Occipital lobe (tissue), 3 donors: ENCODE measurements at places on chromosomes 16 and 17. TPM values are rescaled to one million over a fixed set of nuclear protein-coding genes. Genes with fewer than 3 reads are reported as not detected.

GRCh38 chr17:4110152-4110551 lies 32.7 kb downstream of the ZZEF1 start:
- DNase-seq, result no peak

NGFR gene
- 3.3 TPM for total RNA-seq

GRCh38 chr16:83720981-83721380 lies 86.8 kb upstream of the HSBP1 start:
- no peak for DNase-seq

KRT24 gene
- total RNA-seq, result not detected

AIPL1 gene
- not detected for total RNA-seq

DNA sequence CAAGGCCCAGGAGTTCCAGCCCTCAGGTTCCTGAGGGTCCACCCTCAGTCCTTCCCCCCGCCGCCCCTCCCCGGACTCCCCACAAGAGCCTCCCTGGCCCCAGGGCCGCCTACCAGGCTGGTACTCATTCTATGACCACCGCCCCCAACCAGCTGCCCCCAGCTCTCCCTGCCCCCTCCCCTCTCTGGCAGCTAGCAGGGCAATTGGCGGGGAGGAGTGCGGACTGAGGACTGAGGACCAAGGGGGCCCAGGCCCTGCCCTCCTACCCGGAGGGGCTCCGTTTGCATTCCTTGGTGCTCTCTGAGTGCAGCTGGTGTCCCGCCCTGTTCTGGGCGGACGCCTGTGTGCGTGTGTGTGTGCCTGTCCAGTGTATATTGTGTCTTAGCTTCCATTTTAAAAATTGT lies 19.1 kb downstream of the UNC13D start:
- no peak for DNase-seq
